RWPE1 (cell line): ENCODE measurements at places on chromosomes 11 and 22.

- DNase-seq: no peak
These were observed 43.7 kb downstream of the MED15 start for GRCh38 chr22:20550851-20551744.

- peak; percentile 40 for DNase-seq
These were observed 49.5 kb upstream of the RRM1 start for GRCh38 chr11:4044976-4045646.

GRCh38 chr22:44407171-44407986, 90.7 kb downstream of the RTL6 start:
- no peak for DNase-seq

GRCh38 chr11:117632306-117632705, 164.7 kb downstream of the DSCAML1 start:
- no peak for DNase-seq

- peak; percentile 88 for DNase-seq
These were observed 96.5 kb downstream of the CWC15 start for GRCh38 chr11:94876645-94877442.

DNA sequence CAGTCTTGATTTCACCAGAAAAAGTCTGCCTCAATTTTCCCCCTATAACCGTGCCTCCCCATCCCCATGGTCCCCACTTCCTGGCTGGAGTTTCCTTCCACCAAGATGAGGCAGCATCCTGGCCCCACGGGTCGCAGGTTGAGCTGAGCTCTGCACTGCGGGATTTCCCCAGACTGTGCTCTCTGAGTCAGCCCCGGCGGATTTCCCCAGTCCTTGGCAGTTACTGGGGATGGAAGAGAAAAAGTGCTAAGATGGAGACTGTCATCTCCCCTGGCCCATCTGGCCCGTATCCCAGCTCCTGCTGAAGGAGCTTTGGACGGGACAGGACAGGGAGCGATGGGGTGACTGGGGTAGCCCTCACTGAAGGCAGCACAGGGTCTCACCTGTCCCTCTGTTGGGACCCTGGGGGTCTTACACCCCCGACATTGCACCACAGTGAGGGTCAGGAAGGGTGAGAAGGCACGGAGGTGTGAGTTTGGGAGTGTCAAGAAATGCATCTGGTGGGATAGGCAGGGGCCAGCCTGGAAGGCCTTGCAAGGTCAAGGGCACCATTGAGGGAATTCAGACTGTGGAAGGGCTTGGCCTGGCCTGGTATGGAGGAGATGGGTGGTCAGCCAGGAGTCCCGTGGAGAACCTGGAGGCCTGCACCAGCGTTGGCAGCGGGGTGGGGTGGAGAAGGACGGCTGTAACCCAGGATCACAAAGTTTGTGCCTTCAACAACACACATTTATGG, 36.5 kb downstream of the NADSYN1 start:
- DNase-seq: peak; percentile 11

DNA sequence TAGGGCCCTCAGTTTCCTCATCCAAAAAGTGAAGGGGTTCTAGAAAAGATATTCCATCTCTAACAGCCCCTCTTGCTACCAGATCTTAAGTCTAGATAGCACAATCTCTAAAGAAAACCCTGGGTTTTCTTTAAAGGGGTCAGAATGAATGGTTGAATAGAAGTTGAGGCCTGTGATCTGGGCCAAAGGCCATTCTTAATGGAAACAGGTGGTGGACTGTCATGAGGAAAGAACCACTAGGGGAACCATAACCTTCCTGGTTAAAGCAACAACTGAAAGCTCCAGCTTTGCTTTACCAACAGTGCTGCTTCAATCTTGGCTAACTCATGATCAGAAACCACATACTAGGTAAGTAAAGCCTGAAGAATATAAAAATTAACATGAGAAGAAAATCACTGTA, 1.8 kb downstream of the CELF1 start:
- no peak for DNase-seq

DNA sequence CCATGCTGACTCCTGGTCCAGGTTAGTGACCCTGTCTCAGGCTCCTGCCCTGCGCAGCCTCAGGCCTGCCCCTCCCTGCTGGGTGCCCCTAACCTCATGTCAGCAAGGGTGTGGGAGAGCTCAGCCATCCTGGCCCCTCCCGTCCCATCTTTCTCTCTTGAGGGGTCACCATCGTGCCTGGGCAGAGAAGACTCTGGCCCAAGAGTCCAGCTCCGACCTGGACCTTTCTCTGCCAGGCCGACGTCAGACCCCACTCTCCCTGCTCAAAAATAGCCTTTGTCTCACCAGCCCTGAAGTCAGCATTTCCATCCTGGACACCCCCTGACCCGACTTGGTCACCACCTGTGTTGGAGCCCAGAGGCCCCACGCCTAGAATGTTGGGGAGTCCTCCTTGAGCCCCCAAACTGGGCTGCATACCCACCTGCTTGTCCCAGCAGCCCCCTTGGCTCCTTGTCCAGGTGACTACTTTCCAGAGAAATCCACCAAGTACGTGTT, 4.9 kb downstream of the SCGB1C1 start:
- no peak for DNase-seq

DNA sequence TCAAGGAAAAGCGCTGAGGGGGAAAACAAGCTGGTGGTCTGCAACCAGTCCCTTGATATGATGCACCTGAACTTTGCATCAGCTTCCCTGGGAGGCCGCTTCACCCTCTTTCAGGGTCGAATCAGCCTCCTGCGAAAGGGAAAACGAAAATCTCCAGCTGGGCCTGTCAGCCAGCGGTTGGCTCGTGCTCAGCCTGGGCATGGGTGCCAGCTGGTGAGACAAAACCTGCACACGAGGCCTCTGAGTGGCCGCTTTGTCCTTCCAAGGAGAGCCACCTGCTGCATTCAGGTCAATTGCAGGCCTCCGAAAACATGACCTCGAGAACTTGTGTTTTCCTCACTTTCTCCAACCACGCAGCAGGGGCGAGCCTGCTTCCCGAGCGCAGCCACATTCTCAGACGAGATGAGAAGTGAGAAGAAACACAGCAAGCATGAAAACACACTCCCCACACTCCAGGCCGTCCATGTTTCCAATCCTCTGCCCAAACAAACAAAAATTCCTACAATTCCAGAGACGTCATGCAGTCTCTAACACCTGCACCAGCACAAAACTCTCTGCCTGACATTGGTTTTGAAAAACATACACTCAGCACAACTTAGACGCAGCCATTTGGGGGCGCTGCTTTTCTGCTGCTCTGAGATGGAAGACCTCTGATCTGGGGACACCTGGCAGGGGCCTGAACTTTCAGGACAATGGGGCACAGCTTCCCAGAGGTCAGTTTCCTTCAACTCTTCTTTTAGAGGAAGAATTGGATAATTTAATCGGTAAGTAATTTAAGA, 77.1 kb downstream of the DHCR7 start:
- no peak for DNase-seq

DNA sequence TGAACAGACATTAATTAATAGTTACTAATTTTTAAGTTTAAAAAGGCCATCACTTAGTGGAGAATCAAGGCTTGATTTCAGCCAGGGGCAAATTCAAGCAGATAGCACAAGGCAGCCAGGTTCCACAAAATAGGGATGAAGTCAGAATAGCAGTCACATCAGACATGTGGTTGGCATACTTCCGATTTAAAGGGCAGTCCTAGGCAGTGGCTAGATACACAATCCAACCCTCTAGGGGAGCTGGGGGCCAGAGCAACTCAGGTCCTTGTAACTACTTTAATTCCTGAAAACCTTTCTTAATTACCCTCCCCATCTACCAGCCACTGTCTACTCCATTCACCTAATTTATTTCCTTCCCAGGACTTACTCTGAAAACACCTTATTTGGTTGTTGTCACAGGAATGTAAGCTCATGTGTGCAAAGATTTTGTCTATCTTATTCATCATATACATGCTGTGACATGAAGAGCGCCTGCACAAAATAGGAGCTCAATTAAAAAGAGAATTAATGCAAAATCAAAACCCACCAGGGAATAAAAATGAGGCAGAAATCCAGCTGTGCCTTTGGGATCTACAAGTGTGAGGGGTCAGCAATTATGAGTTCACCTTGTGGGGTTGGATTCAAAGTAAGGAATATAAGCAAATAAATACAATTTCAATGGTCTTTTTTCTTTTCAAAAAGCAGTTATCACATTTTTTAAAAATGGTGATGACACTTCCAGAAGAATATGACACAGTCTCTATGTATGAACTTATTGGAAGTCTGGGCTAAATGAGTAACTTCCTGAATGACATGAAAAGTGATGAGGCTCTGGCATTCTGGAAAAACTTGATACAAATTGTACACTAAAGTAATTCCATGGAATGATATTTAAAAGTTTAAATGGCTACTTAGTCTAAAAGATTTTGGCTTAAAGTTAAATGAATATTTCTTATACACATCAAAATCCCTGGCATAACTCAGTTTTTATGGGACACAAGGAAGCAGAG, 53.8 kb downstream of the COPB1 start:
- no peak for DNase-seq

DNA sequence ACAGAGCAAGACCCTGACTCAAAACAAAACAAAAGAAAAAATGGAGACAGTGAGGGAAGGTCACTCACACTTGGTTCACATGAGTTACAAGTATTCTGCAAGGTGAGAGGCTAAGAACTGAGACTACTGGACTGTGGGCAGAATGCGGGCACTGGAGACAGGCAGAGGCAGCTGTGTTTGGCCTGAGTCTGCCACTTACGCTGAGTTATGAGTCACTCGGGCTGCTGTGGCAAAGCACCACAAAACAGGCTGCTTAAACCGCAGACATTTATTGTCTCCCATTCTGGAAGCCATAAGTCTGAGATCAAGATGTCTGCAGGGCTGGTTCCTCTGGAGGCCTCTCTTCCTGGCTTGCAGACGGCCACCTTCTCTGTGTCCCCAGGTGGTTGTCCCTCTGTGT, 122.8 kb downstream of the SHANK2 start:
- peak; percentile 67 for DNase-seq

GRCh38 chr11:92572559-92572958, 347.9 kb downstream of the FAT3 start:
- no peak for DNase-seq

GRCh38 chr11:89490981-89491690, at the start of gene NOX4:
Gene NOX4 (minus strand): TSS chr11:89491375. CDS start chr11:89491246, 129 bp downstream.
- DNase-seq: no peak

DNA sequence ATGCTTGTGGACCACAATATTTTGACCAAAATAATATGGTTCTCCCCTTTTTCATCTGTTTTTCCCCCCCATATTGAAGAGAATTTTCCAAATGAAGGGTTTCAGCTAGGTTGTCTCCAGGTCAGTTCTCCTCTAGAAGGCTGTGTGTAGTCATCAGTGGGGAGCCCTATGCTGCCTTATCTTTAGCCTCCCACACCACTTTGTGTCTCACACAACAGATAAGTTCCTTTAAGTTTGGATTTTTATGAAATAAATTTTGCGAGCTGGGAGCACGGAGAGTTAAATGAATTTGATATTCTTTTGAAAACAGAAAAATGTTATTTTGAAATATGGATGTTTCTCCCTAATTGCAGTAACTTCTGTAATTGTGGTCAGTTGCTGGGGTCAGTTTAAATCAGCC, 28.9 kb downstream of the PAX6 start:
- no peak for DNase-seq

GRCh38 chr11:59429924-59430516, 3.8 kb upstream of the OR5A2 start:
- DNase-seq: peak; percentile 42

GRCh38 chr11:93484716-93485115, 58.5 kb downstream of the SMCO4 start:
- no peak for DNase-seq

DNA sequence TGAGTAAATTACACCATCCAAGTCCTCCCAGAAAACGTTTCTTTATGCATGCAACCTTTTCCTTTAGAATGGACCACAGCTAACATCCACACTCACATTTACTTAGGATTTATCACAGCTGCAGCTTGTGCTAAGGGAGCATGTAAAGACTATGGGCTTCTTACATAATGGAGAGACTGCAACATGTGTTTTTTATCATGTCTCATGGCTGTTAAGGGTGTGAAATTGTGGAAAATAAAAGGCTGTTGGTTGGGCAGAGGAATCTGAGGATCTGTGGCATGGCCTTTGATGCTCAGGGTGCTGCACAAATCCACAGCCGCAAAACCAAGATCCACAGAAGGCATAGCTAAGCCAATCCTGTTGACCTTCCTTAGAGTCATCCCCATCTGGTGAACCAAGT, 112.0 kb upstream of the MTNR1B start:
- DNase-seq: no peak

DNA sequence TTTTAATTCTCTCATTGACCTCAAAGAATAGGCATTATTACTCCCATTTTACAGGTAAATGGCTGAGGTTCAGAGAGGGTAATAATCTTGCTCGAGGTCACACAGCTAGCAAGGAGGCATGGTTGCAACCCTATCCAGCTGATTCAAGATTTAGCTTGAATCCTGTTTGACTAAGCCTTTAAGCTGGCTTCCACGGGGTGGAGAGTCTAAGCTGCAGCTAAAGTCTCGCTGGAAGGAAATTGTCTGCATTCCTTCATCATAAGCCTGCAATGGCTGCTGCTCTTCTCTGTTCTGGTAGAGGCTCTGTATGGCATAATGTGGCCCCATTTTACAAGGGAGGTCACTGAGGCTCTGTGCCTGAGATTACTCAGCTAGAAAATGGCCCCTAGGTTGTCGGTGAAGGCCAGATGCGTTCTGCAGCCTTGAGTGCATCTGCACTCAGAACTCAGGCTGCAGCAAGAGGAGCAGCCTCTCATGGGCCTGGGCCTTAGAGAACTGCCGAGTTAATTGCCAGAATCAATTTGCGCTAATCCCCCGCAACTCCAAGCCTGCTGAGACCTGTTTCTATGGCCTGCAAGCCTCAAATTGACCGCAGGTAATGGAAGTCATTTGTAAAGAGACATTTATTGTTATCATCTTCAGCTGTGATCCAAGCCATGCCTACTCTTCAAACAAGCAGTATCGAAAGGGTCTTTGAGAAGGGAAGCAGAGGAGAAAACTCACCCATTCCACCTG, 44.1 kb upstream of the SEZ6L start:
- DNase-seq: no peak

DNA sequence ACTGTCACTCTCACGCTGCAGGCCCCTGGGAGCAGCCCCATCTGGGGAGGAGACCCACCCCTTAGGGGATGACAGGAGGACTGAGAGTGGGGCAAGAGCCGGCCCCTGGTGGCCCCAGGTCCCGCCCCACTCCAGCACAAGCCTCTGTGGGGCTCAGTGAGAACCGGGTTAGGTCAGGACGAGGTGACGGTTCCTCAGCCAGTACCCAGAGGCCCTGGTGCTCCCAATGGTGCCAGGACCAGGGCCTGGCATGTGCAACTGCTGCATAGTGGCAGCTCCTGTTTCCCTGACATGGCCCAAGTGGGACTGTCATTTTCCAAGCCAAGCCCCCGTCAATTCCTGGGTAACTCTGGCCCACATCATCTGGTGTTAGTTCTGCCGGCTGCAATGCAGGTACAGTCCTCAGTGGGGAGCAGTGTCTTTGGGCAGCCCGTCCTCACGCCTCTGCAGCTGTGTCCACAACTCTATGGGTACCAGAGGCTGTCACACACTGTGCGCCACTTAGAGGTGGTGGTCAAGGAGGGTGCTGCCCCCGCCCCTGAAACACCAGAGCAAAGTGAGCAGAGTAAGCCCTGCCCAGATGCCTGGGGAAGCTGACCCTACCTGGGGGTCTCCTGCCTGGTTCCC, 15.9 kb downstream of the CHID1 start:
- DNase-seq: no peak

- no peak for DNase-seq
These were observed 40.2 kb downstream of the LMO1 start for GRCh38 chr11:8223513-8223900.

- no peak for DNase-seq
These were observed at the start of gene CDHR5 for GRCh38 chr11:624705-625635. Gene CDHR5 (minus strand): TSS chr11:624955. CDS start chr11:624902, 53 bp downstream.
